CD4-positive, alpha-beta T cell treated with Interferon gamma for 1 hour (primary cell): ENCODE measurements at places on chromosomes 6 and 20.

- no peak for DNase-seq
These were observed 83.8 kb upstream of the NXT1 start for GRCh38 chr20:23266530-23267398.

DNA sequence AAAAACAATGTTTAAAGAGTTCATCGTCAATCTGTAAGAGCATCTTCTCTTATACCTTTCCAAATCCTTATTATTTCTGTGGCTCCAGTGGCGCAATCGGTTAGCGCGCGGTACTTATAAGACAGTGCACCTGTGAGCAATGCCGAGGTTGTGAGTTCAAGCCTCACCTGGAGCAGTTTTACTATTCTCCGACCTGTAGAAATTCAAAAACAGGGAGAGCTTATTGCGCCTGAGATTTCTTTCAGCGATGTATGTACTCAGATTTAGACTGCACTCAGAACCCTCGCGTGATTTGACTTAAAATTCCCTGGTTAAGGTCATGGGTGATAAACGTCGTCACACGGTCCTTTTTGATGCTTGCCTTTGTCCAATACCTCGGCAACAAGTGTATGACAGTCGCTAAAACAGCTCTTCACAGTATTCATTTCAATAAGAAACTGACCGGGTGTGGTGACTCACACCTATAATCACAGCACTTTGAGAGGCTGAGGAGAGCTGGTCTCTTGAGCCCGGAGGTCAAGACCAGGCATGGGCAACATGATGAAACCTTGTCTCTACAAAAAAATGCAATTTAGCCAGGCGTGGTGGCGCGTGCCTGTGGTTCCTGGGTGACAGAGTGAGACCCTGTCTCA lies 11.9 kb downstream of the GPX5 start:
- DNase-seq: peak; percentile 18

DNA sequence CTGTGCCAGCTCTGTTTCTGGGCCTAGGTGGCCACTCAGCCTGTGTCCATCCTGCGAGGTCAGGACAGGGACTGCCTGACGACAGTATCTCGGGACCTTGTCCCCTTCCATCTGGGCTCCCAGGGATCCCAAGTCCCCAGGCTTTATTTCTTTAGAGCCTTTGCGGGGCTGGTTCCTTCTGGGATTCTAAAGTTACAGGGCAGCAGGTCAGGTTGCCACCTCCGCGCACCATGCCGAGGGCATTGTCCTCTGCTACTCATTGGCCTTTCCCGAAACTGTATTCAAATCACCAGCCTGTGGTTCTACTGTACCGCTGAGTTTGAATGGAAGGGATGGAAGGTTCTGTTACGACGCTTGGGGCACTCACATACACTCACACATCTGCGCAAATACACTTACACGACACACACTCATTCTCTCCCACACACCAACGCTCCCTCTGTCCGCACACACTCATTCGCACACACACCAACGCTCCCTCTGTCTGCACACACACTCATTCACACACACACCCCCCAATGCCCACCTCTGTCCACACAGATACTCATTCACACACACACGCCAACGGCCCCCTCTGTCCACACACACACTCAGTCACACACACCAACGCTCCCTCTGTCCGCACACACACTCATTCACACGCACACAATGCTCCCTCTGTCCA lies 59.8 kb upstream of the THBS2 start:
- DNase-seq: no peak

DNA sequence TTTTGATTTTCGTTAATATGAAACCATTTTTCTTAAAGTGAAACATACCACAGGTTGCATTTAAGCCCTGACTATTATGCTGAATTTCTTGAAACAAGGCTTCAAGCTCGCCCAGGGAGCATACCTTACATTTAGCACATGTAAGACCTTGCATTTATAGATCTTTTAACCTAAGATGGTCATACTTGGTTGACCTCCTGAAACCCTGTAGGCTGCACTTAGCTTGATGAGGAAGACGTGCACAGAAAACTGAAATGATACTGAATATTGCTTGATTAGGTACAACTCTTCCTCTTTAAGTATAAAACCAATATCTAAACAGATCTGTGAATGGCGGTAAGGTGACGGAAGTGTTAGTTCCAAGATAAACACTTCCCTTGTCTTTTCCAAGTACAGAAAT lies 82.2 kb downstream of the CTNNBL1 start:
- DNase-seq: no peak

- no peak for DNase-seq
These were observed 9.8 kb downstream of the SOX4 start for GRCh38 chr6:21603082-21603952.

GRCh38 chr6:27545271-27546046 lies 72.6 kb upstream of the ZNF184 start:
- no peak for DNase-seq

DNA sequence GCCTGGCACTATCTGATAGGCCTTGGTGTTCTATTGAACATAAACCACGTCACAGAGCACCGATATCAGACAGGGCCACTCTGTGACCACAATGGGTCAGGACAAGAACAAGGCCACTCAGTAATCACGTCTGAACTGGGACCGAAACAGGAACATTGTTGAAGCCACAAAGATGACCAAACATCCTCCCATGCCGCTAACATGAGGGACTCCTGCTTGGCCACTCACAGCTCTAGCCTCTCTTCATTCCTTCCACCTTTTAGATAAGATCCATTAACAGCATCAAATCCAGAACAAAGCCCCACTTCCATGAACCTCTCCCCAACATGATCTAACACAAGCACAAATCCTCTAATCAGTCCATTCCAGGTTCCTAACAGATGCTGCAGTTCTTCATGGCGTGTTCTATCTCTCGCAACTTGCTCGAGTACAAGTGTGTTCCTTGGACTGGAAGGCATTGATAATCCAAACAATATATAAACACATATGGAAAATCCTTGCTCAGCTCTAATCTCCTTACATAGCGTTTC lies 7.4 kb downstream of the SIRT5 start:
- DNase-seq: no peak

- no peak for DNase-seq
These were observed 118.7 kb downstream of the TOX2 start for GRCh38 chr20:44033344-44033743.

DNA sequence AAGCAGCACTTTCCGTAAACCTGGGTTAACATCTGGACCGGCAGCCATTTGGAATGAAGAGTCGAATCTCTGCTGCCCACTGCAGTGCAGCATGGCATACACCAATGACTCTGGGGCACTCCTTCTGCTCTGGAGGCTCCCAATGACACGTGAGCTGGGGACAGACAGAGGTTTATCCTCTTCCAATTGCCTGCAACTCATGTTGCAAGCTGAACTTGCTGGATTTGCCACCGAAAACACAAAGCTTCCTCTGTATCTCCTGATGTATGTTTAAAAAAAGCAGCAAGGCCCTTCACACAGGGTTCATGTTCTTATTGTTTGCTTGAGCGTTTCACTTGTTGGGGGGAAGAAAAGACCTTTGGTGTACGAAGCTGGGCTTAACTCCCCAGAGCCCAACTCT lies 10.8 kb downstream of the NCOA5 start:
- no peak for DNase-seq

GRCh38 chr6:158142789-158143188 lies 25.3 kb downstream of the SERAC1 start:
- no peak for DNase-seq

DNA sequence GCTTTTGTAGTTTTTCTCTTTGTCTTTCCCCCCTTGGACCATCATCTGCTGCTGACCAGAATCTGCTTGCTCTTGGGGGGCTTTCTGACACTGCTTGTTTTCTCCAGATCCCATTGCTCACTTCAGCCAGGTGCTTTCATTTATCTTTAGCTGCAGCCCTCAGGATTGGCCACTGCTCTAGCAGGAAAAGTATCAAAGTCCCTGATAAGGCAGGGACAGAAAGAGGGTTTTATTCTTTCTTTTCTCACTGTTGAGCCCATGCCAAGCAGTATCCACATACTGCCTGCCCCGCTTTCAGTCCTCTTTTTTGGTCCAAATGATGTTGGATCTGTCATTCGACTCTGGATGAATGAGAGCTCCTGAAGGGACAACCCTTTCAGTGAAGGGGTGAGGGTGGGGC lies 141.4 kb downstream of the DNAH8 start:
- DNase-seq: no peak

GRCh38 chr6:25411316-25411950 lies 132.3 kb downstream of the CARMIL1 start:
- DNase-seq: no peak

DNA sequence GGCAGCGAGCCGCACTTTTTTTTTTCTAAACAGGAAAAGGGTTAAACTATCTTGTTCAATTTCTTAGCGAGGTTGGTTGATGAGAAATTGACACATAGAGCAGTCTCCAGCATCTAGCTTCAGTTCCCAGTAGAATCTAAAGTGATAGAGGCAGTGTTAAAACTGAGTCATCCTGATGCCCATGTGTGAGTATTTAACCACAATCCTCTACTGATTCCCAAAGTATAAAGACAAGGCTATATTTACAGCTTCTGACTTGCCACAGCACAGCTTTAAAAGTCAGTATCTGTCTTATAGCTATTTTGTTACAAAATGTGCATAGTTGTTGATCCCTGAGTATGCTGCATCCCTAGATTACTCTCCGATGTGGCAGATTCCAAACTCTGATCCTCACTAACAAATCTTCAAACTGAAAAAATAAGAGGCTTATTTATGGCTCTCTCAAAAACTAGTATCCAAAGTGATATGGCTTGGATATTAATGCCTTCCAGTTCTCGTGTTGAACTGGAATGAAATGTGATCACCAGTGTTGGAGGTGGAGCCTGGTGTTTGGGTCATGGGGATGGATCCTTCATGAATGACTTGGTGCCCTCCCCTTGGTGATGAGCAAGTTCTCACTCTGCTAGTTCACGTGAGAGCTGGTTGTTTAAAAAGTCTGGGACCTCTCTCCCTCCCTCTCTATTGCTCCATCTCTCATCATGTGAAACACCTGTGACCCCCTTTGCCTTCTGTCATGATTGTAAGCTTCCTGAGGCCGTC lies 13.1 kb upstream of the POPDC3 start:
- DNase-seq: no peak

- DNase-seq: no peak
These were observed 1.2 kb upstream of the EDN1 start for GRCh38 chr6:12288914-12289313.

DNA sequence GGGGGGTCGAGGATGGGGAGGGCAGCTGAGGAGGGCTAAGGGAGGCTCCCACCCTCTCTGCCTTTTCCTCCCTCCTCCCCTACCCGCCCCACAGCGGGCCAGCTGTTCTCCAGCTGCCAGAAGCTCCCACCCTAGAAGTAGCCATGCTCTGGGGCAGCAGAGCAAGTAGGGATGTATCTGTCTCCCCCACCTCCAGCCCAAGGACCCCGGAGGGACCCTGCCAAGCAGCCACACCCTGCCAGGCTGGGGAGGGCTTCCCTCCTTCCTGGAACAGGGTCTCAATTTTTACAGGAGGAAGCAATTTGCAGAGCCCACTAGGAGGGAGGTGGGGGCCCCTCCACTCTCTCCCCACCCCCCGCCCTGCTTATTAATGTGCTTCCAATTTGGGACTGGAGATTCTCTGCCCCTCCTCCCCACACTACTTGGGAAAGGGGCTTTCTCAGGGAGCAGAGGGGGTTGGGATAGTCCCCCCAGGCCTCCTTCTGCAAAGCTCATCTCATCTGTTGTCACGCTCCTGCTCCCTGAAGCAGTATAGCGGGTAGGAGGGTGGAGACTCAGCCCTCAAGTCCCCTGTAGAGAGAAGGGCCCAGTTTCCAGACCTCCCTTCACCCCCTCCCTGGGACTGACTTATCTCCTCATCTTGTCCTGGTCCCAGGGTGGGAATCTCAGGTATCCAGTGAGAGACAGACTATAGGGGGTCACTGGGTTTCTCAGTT lies 4.5 kb downstream of the TEAD3 start:
- DNase-seq: no peak

DNA sequence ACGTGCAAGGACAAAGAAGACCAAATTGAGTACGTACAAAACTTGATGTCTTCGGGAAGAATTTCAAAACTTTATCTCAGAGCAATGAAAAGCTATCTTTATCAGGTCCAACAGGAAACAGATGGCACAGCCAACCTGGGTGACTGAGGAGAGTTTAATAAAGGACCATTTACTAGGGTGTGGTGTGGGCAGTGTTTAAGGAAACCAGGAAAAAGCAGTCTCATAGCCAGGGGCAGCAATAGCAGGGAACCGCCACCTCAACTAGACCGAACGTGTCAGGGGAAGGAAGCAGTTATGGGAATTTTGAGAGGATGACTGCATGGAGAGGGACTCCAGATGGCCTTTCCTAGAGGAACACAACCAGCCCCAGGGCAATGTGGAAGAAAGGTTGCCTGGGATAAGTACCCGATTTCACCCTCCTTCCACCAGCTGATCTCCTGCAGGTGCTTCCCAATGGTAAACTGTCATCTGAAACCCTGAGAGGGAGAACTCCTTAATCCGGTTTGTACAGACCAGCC lies 15.2 kb upstream of the TAAR5 start:
- DNase-seq: no peak

GRCh38 chr6:112431803-112432202 lies 84.7 kb downstream of the RFPL4B start:
- DNase-seq: no peak

DNA sequence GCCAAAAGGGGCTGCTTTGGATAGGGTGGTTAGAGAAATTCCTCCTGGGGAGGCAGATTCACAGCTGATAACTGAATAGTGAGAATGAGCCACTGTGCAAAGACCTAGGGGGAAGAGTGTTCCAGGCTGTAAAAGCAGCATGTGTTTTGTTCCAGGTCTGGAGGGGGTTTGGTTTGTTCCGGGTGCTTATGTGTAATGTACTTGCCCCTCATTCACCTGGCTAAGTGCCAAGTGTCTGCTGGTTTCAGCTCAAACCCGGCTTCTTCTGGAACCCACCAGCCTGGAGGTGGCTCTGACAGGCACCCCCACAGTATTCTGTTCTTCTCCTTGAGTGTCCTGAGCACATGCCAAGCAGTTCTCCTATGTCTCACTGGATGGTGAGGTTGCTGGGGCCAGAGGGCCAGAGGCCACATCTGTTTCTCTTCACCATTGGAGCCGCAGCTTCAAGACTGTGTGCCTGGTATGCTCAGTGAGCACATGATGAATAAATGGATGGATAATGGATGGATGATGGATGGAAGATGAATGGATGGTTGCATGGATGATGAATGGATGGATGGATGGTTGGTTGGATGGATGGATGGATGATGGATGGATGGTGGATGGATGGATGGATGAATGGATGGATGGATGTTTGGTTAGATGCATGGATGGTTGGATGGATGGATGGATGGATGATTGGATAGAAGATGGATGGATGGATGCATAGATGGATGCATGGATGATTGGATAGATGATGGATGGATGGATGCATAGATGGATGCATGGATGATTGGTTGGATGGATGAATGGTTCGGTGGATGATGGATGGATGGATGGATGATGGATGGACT lies 227.6 kb downstream of the BMP7 start:
- DNase-seq: no peak

DNA sequence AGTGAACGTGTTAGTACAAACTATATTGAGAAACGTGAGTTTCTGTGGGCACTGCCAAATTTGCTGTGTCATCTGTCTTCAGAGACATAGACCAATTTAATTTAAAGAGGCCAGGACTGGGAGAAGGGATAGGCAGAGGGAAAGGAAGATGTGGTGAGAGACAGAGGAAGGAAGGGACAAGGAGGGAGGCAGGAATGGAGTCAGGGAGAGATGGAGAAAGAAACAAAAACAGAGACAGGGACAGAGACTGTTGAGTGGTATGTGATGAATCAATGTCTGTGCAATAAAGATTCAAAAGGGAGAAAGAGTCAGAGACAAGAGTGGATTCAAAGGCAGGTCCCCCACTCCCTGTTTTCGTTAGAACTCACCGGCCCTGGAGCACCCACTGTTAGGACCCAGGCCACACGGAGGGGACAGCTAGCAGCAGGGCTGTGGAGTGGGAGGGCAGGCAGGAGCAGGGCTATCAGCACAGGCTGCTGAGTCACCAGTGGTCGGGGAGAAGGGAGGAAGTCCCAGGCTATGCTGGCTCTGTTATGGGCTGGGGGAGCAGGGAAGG lies 51.6 kb upstream of the CHD6 start:
- no peak for DNase-seq
